Activated CD4-positive, alpha-beta T cell treated with anti-CD3 and anti-CD28 coated beads, Interleukin-2, Interleukin-6, amounts not matched to agents 100 ng/mL and 50 ng/mL, durations not matched to agents 16 hours and 8 hours (primary cell): ENCODE measurements at places on chromosomes 6 and 20.

GRCh38 chr6:100461917-100462705 lies 2.6 kb downstream of the SIM1 start:
- peak; percentile 64 for DNase-seq

GRCh38 chr6:43963877-43964658 lies 163.2 kb downstream of the MRPL14 start:
- DNase-seq: no peak

GRCh38 chr6:106141441-106142237 lies 55.5 kb downstream of the PRDM1 start:
- DNase-seq: peak; percentile 62

- DNase-seq: no peak
These were observed 150.3 kb downstream of the LINC00237 start for GRCh38 chr20:20955892-20956291.

DNA sequence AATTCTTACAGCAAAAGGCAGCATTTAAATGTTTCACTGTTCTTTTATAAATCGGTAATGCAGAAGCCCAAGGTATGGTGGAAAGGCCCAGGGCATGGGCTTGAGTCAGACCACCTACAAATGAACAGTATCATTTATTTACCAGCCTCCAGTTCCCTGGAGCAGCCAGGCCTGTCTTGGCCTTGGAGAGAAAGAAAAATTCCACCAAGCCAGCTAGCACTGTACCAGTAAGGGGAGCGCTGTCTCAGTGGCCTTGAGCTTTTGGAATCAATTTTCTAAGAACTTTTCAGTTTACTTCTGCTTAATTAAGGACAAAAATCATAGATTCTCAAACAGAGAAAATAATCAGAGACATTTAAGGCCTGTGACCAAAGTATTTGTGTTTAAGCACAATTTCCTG lies 12.3 kb downstream of the NAPB start:
- no peak for DNase-seq

- DNase-seq: no peak
These were observed 263.4 kb upstream of the ECI2 start for GRCh38 chr6:4398791-4399190.

DNA sequence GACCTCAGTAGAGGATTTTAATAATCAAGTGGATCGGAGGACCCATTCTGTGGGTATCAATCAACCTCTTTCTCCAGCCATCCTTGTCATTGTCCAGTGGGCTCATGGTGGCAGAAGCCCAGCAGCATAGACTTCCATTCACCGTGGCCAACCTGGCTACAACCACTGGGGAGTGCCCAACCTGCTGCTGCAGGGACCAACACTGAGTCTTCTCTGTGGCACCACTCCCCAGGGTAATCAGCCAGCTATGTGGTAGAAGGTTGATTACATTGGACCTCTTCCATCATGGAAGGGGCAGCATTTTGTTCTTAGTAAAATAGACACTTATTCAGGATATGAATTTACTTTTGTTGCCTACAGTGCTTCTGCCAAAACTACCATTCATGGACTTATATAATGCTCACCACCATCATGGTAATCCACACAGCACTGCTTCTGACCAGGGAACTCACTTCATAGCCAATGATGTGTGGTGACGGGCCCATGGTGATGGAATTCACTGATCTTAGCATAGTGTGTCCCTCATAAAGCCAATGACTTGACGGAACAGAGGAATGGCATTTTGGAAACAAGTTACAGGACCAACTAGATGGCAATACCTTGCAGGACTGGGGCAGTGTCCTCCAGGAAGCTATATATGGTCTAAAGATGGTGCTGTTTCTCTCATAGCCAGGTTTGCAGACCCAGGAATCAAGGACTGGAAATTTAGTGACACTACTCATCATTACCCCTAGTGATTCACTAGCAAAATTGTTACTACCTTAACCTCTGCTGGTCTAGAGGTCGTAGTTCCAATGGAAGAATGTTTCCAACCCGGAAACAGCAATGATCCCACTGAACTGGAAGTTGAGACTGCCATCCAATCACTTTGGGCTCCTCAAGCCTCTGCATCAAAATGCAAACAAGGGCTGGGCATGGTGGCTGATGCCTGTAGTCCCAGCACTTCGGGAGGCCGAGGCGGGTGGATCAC lies 7.6 kb downstream of the CD24 start:
- DNase-seq: no peak

GRCh38 chr6:152146385-152146784 lies 338.9 kb downstream of the ESR1 start:
- DNase-seq: no peak

- DNase-seq: no peak
These were observed 28.8 kb upstream of the VEGFA start for GRCh38 chr6:43740961-43741764.

- DNase-seq: no peak
These were observed 6.6 kb downstream of the FOXS1 start for GRCh38 chr20:31838646-31839292.

- DNase-seq: peak; percentile 65
These were observed 25.1 kb downstream of the MYBL2 start for GRCh38 chr20:43691928-43692524.

GRCh38 chr6:148285205-148285604 lies 57.4 kb upstream of the SASH1 start:
- no peak for DNase-seq

GRCh38 chr6:16004934-16005679 lies 123.8 kb upstream of the MYLIP start:
- DNase-seq: no peak

GRCh38 chr6:40444312-40444711 lies 142.9 kb downstream of the LRFN2 start:
- no peak for DNase-seq

DNA sequence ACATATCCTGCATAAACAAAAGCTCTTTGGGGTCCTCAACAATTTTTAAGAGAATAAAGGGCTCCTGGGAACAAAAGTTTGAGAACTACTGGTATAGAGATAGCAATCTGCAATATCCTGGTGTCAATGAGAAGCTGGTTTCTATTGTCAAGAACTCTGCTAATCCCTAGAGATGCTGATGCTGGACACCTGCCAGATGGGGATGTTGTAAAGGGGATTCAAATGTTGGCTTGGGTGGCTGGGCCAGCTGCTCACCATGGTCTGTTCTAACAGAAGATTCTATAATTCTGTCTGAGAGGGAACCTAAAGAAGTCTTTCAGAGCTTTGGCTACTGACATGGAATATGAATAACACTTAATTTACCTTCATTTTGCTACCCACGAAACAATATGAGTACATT lies 137.8 kb downstream of the BTBD9 start:
- DNase-seq: no peak

GRCh38 chr6:149248693-149249369 lies 68.7 kb upstream of the TAB2 start:
- no peak for DNase-seq

DNA sequence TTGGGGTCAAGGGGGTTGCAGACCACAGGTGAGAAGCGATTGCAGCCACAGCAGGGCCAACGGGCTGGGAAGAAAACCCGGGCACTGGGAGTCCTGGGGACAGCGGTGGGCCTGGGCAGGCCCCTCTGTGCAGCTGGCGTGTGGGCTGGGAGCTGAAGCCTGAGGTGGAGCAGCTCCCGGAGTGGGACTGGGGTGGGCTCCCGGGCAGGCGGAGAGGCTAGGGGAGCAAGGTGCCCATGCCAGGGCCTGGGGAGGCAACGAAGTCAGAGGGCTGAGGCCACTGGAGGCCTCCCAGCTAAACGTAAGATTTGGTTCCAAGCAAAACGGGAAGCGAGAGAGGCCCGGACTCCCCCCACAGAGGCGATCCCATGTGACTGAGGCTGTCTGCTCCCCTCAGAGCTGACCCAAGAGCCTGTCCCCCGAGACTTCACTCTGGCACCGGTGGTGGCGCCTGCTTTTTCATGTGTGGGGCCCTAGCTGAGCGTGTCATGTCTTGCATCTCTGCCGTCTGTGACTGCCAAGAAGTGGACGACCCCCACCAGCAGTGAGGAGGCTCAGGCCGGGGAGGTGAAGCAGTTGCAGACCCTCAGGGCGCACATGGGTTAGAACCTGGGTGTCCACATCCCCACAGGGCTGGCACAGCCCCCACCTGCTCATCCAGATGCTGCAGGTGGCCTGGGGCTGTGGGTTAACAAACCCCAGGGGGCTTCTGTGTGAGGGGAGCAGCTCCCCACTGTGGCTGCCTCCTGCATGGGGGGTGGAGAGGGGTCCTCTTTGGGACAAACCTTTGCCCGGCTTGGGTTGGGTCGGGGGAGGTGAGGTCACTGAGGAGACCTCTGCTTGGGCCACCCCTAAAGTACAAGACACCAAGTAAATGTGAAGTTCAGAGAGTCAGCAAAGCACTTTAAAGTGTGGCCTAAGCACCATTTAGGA lies 212.3 kb downstream of the TAF4 start:
- no peak for DNase-seq

GRCh38 chr6:25219216-25219916 lies 59.8 kb upstream of the CARMIL1 start:
- DNase-seq: no peak

DNA sequence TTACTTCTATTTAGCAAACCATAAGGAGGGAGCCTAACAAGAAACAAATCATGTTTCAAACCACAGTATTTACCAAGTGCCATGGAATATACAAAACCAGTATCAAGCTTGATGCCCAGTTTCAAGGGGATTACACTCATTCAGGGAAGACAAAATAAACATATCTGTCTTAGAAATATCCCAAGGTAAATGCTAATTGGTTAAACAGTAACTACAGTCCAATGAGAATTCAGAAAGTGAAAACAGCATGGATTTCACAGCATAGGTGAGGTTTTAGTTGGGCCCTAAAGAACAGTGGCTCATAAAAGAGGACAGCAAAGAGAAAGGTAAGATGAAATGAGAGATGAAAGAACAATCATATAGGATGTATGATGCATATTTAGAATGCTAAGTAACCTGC lies 110.3 kb downstream of the CHD6 start:
- no peak for DNase-seq

- DNase-seq: peak; percentile 64
These were observed 13.4 kb downstream of the FAM110A start for GRCh38 chr20:846894-847278.

GRCh38 chr6:142879076-142879475 lies 65.9 kb downstream of the HIVEP2 start:
- peak; percentile 43 for DNase-seq

DNA sequence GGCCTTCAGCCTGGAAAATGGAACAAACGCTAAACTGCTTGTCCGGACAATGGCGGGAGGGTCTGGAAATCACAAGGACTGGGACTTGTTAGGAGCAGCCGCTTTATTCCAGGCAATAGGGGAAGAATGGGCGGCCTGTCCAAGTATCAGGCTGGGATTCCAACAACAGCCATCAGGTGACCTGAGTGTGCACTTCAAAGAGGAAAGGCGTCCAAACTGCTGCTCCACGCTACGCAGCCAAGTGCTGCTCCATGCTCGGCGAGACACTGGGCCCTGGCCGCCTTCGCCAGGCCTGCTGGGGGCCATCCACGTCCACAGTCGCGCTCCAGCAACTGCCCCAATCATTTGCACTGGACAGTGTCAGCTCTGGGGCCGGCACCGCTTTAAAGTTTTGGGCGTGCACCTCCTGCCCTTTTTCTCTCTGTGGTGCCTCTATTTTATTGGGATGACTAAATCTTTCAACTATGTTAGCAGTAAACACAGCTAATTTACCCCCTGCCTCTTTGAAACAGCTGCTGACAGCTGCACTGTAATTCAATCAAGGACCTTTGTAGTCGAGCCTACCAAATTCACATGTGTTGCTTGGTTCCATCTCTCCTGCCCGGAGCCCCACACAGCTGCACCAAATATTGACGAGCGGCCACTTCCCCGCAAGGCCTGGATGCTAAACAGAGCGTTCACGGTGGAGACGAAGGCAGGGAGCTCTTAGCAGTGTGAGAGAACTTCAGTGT lies 98.3 kb downstream of the BMP7 start:
- DNase-seq: no peak

DNA sequence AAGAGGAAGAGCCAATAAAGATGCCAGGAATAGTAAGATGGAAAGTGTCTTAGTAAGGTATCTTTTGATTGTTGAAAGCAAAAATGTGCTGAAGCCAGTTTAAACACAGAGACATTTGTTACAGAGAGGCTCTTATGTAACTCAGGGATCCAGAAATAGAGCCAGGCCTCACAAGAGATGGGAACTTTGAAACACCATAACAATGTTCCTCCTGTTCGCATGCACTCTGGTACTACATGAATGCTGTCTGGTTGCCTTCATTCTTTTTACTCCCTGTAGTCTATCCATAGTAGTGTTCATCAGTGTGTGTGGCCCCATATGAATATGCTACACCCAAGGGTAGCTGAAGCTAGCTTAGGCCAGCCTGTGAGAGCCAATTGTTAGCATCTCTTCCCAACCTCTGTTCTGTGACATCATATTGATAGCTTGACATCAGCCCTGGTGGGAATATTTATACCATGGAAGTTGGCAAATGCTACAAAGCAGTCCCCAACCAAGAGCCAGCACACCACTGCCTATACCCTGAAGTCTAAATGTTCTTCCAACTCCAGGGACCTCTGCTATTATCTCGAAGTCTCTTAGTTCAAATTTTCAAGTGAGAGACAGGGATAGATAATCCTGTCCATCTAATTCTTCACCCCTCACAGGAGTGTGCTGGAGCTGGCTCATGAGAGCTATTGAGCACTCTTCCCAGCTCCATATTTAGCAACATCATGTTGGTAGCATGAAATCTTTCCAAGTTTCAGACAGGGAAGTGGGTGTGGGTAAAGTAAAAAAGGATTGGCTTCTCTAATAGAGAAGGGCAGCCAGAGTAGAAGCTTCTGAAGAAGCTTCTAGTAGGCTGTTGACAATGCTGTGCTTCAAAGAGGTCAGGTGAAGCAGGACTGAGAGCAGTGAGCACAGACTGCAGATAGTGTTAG lies 7.0 kb downstream of the NDUFAF5 start:
- no peak for DNase-seq

DNA sequence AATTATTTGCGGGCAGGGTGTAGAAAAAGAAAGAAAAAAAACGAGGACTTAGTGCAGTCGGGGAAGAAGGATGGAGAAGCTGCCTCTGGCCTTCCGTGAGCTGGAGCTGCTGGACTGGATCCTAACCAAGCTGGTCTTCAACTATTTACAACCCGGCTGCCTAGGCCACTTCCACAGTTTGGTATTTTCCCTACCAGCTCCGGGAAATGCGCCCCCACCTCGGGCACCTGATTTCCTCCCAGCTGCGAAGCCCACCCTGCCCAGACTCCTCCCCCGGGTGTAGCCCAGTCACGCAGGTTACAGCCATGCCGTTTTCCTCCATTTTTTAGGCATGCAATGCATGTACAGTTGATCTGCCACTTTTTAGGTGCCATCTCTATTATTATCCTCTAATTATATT lies 21.2 kb downstream of the THEMIS start:
- DNase-seq: peak; percentile 68

GRCh38 chr6:147434076-147434475 lies 74.4 kb upstream of the SAMD5 start:
- no peak for DNase-seq

- no peak for DNase-seq
These were observed 547.8 kb downstream of the FRK start for GRCh38 chr6:115512923-115513322.

GRCh38 chr6:165844801-165845364 lies 181.8 kb upstream of the PDE10A start:
- no peak for DNase-seq

- no peak for DNase-seq
These were observed 69.5 kb downstream of the UBE3D start for GRCh38 chr6:82996156-82996555.
